Common myeloid progenitor, CD34-positive (primary cell): ENCODE measurements at places on chromosomes 2 and 18.

GRCh38 chr2:137091704-137092103, 326.4 kb downstream of the THSD7B start:
- H3K27ac ChIP-seq = no peak overlapping the region
- H3K4me1 ChIP-seq = no peaks in the 10 kb centered on the region
- H3K36me3 ChIP-seq = no peaks in the 10 kb centered on the region
- no peak overlapping the region for H3K4me3 ChIP-seq
- no peak for DNase-seq

DNA sequence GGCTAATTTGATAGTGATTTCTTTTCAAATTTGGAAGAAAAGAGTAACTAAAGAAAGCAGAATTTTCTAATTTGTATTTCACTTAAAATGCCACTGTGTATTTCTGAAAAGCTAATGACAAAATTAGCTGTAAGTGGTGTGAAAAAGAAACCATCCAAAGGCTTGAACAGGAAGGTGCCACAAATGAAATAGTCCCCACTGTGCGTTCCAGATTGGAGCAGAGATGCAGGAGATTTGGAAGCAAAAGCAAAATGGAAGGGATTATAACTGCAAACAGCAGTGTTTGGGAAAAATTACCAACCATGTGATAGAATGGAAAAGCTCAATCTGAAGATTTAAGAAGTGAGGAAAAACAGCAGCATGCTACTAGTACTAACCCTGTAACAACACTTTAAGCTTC, 498.7 kb downstream of the SUCLG1 start:
- H3K27me3 ChIP-seq = no peaks in the 10 kb centered on the region
- H3K27ac ChIP-seq = no peak overlapping the region
- no peak overlapping the region for H3K4me3 ChIP-seq

- DNase-seq = peak; percentile 67
- peaks cover 20% of the 10 kb centered on the region for H3K36me3 ChIP-seq
- no peak overlapping the region for H3K4me3 ChIP-seq
- H3K27me3 ChIP-seq = no peaks in the 10 kb centered on the region
- peaks cover 13% of the 10 kb centered on the region for H3K4me1 ChIP-seq
Measured at GRCh38 chr2:95115418-95115817, 6.2 kb downstream of the MRPS5 start.

DNA sequence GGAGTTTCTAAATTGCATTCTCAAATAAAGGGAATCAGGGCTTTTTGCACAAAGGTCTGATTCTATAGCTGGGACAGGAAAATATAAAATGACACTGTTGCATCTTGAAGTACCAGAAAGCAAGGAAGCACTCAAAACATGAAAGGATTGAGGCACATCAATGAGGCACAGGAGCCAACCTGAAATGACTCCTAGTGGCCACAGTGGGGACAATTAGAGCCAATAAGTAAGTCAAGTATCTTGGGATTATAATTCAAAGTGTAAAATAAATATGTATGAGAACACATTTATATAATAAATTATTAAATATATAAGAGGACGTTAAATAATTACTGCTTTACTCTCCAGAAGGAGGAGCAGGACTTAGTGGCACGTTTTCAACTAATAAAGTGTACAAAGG, 1259.5 kb upstream of the CDH2 start:
- no peak overlapping the region for H3K27ac ChIP-seq
- no peak for DNase-seq

- no peaks in the 10 kb centered on the region for H3K36me3 ChIP-seq
- H3K27me3 ChIP-seq = peaks cover 30% of the 10 kb centered on the region
- H3K27ac ChIP-seq = no peak overlapping the region
- DNase-seq = no peak
- no peaks in the 10 kb centered on the region for H3K4me1 ChIP-seq
Measured at GRCh38 chr2:154696810-154697417, 1.6 kb upstream of the KCNJ3 start.

- no peak for DNase-seq
- H3K27me3 ChIP-seq = no peaks in the 10 kb centered on the region
- H3K4me1 ChIP-seq = no peaks in the 10 kb centered on the region
- H3K4me3 ChIP-seq = no peak overlapping the region
- H3K27ac ChIP-seq = no peak overlapping the region
- no peaks in the 10 kb centered on the region for H3K36me3 ChIP-seq
Measured at GRCh38 chr2:223475901-223476300, 126.3 kb downstream of the SCG2 start.

DNA sequence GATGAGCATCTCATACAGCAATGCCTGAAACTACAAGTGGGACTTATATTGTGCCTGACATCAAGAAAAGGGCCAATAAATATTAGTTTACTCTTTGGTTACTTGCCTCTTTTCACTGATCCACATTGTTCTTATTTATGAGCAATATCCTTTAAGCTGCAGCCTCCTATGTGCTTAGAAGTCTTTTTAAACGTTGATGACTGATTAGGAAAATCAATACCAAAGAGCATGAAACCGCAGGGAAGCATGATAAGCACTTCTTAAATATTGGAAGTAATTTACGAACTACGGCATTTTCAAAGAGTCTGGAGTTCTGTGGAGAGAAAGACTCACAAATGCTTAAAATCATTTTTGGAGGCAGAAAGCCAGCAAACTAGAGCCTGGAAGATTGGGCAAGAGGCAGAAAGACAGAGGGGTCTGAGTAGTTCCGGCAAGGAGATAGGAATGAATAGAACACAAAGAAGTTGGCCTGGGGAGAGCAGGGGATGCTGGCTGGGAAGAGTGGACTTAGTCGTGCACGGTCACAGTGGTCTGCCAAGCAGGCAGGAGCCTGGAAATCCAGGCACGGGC, 122.6 kb upstream of the NOSTRIN start:
- H3K4me3 ChIP-seq = no peak overlapping the region
- DNase-seq = no peak
- no peaks in the 10 kb centered on the region for H3K4me1 ChIP-seq
